ENCODE measurements at places on chromosomes 1 and 21. TPM values are rescaled to one million over a fixed set of nuclear protein-coding genes. Genes with fewer than 3 reads are reported as not detected.

- H3K27ac ChIP-seq, result no peak overlapping the region
- H3K27me3 ChIP-seq, result no peaks in the 10 kb centered on the region
- no peaks in the 10 kb centered on the region for H3K4me1 ChIP-seq
These were observed 20.3 kb upstream of the C2CD2 start for GRCh38 chr21:41973861-41974751.

- H3K4me3 ChIP-seq, result no peak overlapping the region
- no peaks in the 10 kb centered on the region for H3K36me3 ChIP-seq
- H3K4me1 ChIP-seq, result no peaks in the 10 kb centered on the region
- no peaks in the 10 kb centered on the region for H3K27me3 ChIP-seq
- DNase-seq, result no peak
These were observed 331.5 kb upstream of the AJAP1 start for GRCh38 chr1:4322881-4323280.

GRCh38 chr1:35885961-35886558 lies 3.1 kb downstream of the AGO1 start:
- peaks cover 14% of the 10 kb centered on the region for H3K4me1 ChIP-seq
- no peaks in the 10 kb centered on the region for H3K27me3 ChIP-seq
- no peak for DNase-seq
- no peak overlapping the region for H3K4me3 ChIP-seq
- peaks cover 4% of the 10 kb centered on the region for H3K36me3 ChIP-seq
- no peak overlapping the region for H3K27ac ChIP-seq

SPATA46 gene
- not detected for polyA plus RNA-seq

DNA sequence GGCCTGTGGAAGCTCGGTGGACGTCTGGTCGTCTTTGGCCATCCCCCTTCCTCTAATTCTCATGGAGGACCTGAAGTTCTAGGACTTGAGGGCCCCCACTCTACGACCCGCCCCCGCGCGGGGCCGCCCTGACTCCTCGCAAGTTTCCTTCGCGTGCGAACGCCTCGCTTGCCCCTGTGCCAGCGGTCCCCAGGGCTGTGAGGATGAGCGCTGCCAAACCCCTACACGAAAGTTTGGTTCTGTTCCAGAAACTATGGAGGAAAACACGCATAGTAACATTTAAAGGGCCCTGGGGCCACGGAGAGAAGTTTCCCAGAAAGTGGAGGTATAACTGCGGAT lies 304 bp upstream of the GNG12 start:
- peak; percentile 61 for DNase-seq
- peak overlapping the region; percentile 93 for H3K4me3 ChIP-seq
- peak overlapping the region; percentile 75 for H3K27ac ChIP-seq
- no peaks in the 10 kb centered on the region for H3K36me3 ChIP-seq
- peaks cover 7% of the 10 kb centered on the region for H3K4me1 ChIP-seq

HENMT1 gene
- 0.43 TPM for polyA plus RNA-seq

GRCh38 chr1:24857507-24858133 lies 72.5 kb downstream of the RUNX3 start:
- no peak for DNase-seq
- peaks cover 18% of the 10 kb centered on the region for H3K27me3 ChIP-seq
- no peaks in the 10 kb centered on the region for H3K4me1 ChIP-seq
- no peaks in the 10 kb centered on the region for H3K36me3 ChIP-seq
- no peak overlapping the region for H3K27ac ChIP-seq

DNA sequence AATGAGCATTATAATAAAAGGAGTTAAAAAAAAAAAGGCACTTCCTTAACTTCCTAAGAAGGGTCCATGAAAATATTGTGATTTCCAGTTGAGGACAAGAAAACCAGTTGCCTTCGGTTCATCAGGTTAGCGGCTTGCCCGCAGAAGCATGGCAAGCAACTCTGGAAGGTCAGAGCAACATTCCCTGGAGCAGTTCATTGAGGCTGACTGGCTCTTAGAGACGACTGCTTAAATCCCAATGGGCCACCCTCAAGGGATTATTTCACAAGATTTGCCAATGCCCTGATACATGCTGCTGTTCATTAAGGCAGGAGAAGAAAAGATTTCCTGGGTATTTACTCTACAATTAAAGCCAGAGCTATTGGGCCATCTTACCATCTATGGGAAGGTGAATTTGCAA lies 29.0 kb upstream of the CASQ2 start:
- H3K36me3 ChIP-seq, result no peaks in the 10 kb centered on the region
- no peak overlapping the region for H3K4me3 ChIP-seq
- H3K27ac ChIP-seq, result no peak overlapping the region
- DNase-seq, result no peak
- H3K4me1 ChIP-seq, result no peaks in the 10 kb centered on the region
- H3K27me3 ChIP-seq, result peaks cover 6% of the 10 kb centered on the region

GRCh38 chr1:14996133-14997050 lies 157.2 kb upstream of the TMEM51 start:
- H3K4me3 ChIP-seq, result no peak overlapping the region
- peak; percentile 84 for DNase-seq
- no peaks in the 10 kb centered on the region for H3K27me3 ChIP-seq

CHIT1 gene
- not detected for polyA plus RNA-seq

GRCh38 chr1:21045351-21045750 lies 131.3 kb downstream of the EIF4G3 start:
- peaks cover 8% of the 10 kb centered on the region for H3K36me3 ChIP-seq
- H3K4me1 ChIP-seq, result peaks cover 12% of the 10 kb centered on the region
- no peak overlapping the region for H3K27ac ChIP-seq
- DNase-seq, result no peak

DNA sequence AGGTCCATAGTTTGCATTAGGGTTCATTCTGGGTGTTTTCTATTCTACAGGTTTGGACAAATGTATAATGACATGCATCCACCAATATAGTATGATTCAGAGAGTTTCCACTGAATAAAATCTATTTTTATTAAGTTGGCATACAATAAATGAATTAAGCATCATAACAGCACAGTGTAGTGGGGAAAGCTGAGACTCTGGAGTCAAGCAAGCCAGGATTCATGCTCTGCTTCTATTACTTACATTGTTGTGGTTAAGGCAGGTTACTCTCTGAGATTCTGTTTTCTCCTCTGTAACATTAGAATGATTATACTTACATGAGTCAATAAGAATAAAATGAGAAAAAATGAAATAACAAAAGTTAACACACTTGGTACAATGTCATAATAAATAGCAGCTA lies 131.3 kb downstream of the SLC30A10 start:
- peak; percentile 20 for DNase-seq
- H3K27ac ChIP-seq, result no peak overlapping the region
- no peaks in the 10 kb centered on the region for H3K27me3 ChIP-seq

CIART gene
- polyA plus RNA-seq, result 15.5 TPM

ADAMTS4 gene
- polyA plus RNA-seq, result 0.39 TPM

GRCh38 chr1:109877317-109877771 lies 33.3 kb upstream of the CSF1 start:
- H3K36me3 ChIP-seq, result no peaks in the 10 kb centered on the region
- DNase-seq, result peak; percentile 94
- no peak overlapping the region for H3K4me3 ChIP-seq
- H3K4me1 ChIP-seq, result peaks cover 32% of the 10 kb centered on the region

GRCh38 chr1:238281418-238281817 lies 390.7 kb upstream of the ZP4 start:
- H3K4me3 ChIP-seq, result no peak overlapping the region
- H3K4me1 ChIP-seq, result no peaks in the 10 kb centered on the region
- H3K27ac ChIP-seq, result no peak overlapping the region
- no peaks in the 10 kb centered on the region for H3K27me3 ChIP-seq

KISS1 gene
- polyA plus RNA-seq, result 34.7 TPM

KCNE2 gene
- not detected for polyA plus RNA-seq

DNA sequence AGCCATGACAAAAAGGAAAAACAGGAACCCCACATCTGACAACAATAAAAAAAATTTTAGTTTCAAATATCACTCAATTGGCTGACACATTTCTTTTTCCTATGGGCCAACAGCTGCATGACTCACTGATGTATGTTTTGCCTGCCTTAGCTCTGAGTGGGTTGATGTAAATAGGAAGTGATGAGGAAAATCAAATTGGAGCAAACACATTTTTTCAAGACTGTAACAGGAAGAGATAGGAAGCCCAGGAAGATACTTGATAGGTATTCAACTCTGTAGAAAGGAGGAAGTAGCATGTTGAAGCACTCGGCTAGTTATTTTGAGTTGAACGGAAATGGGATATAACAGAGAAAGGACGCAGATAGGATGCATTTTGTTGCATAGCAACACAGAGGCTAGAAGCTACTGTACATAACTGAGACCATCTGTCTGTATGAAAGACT lies 168.0 kb upstream of the NR5A2 start:
- no peak overlapping the region for H3K4me3 ChIP-seq
- H3K27ac ChIP-seq, result no peak overlapping the region
- H3K27me3 ChIP-seq, result no peaks in the 10 kb centered on the region
- peak; percentile 80 for DNase-seq
- peaks cover 3% of the 10 kb centered on the region for H3K4me1 ChIP-seq
- no peaks in the 10 kb centered on the region for H3K36me3 ChIP-seq

PLPPR4 gene
- polyA plus RNA-seq, result 4.5 TPM

DNA sequence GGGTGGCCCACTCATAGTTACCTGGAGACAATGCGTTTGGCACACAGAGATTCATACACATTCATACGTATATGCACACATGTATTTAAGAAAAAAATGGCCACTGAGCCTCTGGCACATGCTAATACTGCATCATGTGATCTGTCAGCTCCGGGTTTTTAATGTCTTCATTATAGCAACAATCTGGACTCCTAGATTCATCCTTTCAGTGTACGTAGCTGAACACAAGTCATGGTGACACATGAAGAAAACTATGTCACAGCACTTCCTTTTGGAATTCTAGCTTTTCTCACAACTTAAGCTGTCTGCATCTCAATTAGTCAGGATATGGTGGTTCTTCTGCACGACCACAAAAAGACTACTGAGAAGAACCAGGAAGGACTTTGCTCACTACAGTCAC lies 24.7 kb downstream of the HSF2BP start:
- peak; percentile 25 for DNase-seq
- H3K4me3 ChIP-seq, result no peak overlapping the region
- H3K27me3 ChIP-seq, result no peaks in the 10 kb centered on the region
- no peaks in the 10 kb centered on the region for H3K36me3 ChIP-seq
- H3K27ac ChIP-seq, result no peak overlapping the region

PLD5 gene
- polyA plus RNA-seq, result not detected

GRCh38 chr1:179323436-179323835 lies 29.8 kb downstream of the SOAT1 start:
- H3K4me3 ChIP-seq, result no peak overlapping the region
- H3K27ac ChIP-seq, result no peak overlapping the region
- peak; percentile 18 for DNase-seq
- 0 out of 2 replicates have a peak, but pooled peaks cover 2% of the 10 kb centered on the region for H3K4me1 ChIP-seq
- no peaks in the 10 kb centered on the region for H3K27me3 ChIP-seq

DNA sequence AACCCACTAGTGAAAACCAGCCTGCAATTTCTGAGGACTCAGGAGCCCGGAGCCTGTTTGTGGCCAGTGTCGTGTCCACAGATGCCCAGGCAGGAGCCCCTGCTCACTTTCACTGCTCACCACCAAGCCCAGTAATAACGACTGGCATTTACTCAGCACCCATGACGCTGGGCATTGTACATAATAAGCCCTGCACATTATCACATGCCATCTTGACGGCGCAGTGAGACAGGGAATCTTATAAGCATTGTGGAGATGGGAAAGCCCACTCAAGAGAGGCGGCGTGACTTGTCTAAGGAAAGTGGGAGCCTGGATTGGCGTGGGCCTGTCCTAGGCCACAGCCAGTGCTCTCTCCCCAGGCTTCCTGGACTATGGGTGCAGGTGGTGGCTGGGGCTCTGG lies 28.8 kb upstream of the PEF1 start:
- DNase-seq, result no peak
- no peaks in the 10 kb centered on the region for H3K27me3 ChIP-seq
- H3K36me3 ChIP-seq, result peaks cover 68% of the 10 kb centered on the region
- no peak overlapping the region for H3K4me3 ChIP-seq
- no peak overlapping the region for H3K27ac ChIP-seq

GRCh38 chr1:205373022-205373797 lies 16.5 kb upstream of the KLHDC8A start:
- no peak overlapping the region for H3K4me3 ChIP-seq
- peaks cover 21% of the 10 kb centered on the region for H3K4me1 ChIP-seq
- H3K27ac ChIP-seq, result no peak overlapping the region
- DNase-seq, result peak; percentile 16
- H3K27me3 ChIP-seq, result peaks cover 7% of the 10 kb centered on the region

GRCh38 chr1:60699325-60699724 lies 383.0 kb upstream of the NFIA start:
- no peak overlapping the region for H3K4me3 ChIP-seq
- H3K27ac ChIP-seq, result no peak overlapping the region
- no peaks in the 10 kb centered on the region for H3K27me3 ChIP-seq
- H3K4me1 ChIP-seq, result no peaks in the 10 kb centered on the region

GRCh38 chr21:41584603-41585176 lies 76.7 kb upstream of the TMPRSS2 start:
- no peak for DNase-seq
- H3K27me3 ChIP-seq, result no peaks in the 10 kb centered on the region
- H3K4me1 ChIP-seq, result no peaks in the 10 kb centered on the region

AMY2A gene
- not detected for polyA plus RNA-seq

FCER1G gene
- polyA plus RNA-seq, result 0.57 TPM

DNA sequence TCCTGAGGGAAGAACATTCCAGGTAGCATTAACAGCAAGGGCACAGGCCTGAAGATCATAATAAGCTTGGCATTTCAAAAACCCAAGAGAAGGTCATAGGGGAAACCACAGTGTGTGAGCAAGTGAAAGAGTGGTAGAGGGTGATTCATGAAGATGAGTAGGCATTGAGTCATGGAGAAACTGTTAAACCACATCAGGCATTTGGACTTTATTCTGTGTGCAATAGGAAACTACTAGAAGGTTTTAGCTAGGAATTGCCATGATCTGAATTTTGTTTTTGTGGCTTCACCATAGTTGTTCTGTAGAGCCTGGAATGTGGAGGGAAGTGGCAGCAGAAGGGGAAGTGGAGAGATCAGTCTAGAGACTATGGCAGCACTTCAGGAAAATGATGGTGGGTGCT lies 359.0 kb upstream of the PTBP2 start:
- H3K4me1 ChIP-seq, result peaks cover 24% of the 10 kb centered on the region
- DNase-seq, result peak; percentile 99
- H3K27ac ChIP-seq, result peak overlapping the region; percentile 65
- H3K36me3 ChIP-seq, result no peaks in the 10 kb centered on the region
- H3K27me3 ChIP-seq, result no peaks in the 10 kb centered on the region
- H3K4me3 ChIP-seq, result no peak overlapping the region

CACNA1E gene
- polyA plus RNA-seq, result not detected

DNA sequence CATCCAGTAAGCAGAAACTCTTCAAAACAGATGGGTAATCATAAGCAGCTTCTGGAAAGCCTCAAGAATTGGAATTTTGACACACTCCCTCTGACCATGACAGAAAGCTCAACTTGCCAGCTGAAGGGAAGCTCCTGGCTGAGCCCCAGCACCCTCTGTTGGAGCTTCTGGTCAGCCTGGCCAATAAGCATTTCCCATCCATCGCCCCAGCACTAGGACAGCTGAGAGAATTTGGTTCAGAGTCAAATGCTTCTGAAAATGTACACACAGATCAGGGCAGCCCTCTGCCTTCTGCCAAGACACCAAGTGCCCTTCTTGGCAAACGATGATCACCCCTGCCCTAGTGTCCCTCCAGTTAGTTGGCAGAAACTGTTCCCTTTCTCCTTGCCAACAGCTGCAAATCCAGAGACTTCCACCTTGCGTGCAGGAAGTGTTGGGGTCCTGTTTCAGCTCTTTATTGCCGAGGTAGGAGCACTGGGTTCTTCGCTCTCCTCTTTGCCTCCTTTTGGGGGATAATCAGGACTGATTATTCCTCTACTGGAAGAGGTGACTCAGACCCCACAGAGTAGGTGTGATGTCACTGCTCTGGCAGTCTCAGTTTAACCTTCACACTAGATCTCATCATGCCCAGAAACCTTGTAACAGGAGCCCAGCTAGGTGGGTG lies 11.9 kb downstream of the PIGV start:
- no peaks in the 10 kb centered on the region for H3K27me3 ChIP-seq
- H3K36me3 ChIP-seq, result peaks cover 4% of the 10 kb centered on the region
- DNase-seq, result peak; percentile 81
- H3K27ac ChIP-seq, result peak overlapping the region; percentile 53
- H3K4me3 ChIP-seq, result no peak overlapping the region
- peaks cover 12% of the 10 kb centered on the region for H3K4me1 ChIP-seq

GREM2 gene
- 15.9 TPM for polyA plus RNA-seq

Measured in IMR-90 (cell line).